Skeletal muscle cell (primary cell): ENCODE measurements at places on chromosomes 1 and 21.

GRCh38 chr1:243422362-243422761, 166.5 kb downstream of the SDCCAG8 start:
- no peak for DNase-seq

DNA sequence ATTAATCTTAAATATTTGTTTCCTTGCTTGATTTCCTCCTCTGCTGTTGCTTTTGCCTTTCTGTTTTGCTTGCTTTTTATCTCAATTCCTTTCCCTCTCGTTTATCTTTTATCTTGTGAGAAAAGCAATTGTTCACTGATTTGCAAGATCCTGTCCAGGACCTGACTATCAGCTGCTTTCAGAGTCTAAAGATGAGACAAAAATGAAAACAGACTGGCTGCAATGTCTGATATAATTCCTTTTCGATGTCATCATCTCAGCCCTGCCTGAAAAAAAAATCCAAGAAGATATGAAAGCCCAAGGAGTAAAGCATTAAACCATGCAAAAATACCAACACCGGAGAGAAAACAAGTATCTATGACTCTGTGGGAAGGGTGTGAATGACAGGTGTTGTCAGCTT, 225.5 kb downstream of the PATJ start:
- DNase-seq, result no peak

GRCh38 chr21:44763050-44763378, 38.6 kb downstream of the UBE2G2 start:
- DNase-seq, result no peak

GRCh38 chr1:207822124-207822601, 70.3 kb downstream of the CD46 start:
- no peak for DNase-seq

DNA sequence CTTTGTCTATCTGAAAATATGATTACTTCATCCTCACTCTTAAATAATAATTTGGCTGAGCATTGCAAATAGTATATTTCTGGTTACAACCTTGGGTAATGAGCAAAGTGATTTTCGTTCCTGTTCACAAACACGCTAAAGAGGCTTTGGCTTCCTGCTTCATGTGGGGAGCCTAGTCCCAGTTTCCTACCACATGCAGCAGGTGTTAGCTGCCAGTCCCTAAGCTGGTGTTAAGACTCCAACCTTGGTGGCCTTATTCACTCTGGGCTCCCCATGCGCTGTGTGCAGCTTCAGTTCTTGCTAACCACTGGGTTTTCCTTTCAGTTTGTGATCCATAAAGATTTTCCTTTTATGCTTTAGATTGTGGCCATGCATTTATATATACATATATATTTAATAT, 56.7 kb upstream of the BARHL2 start:
- no peak for DNase-seq

DNA sequence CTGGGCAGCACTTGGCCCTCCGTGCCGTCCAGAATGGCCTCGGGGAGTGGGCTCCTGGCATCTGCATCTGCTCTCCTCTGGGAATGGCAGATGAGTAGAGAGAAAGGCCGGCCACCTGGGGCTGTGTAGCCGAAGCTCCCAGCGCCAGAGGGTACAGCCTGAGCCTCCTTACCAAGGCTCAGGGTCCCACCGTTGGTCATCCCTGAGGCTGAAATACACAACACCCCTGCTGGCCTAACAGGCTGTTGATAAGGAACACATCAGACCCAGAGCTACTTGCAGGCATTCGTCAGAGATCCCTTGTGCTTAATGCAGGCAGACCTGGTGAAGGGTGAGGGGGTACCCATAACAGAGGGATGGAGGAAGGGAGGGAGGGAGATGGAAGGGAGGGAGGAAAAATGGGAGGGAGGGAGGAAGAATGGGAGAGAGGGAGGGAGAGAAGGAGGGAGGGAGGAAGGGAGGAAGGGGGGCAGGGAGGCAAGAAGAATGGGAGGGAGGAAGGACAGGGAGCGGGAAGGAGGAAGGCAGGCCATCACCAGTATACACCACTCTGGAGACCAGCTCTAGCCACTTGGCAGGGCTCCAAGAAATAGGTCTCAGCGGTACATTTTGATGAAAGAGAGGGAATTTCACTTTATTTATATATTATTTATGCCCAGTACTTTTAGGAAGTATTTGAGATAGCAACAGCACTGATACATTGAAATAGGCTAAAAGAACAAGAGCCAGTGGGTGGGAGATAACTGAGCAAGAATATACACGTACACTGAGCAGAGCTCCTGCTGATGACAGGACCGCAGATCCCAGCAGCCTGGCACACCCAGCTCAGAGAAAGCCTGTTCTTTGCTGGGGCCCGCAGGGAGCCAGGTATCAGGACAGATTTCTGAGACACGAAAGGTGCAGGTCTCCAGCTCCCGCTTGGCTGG, 315.0 kb upstream of the VAMP3 start:
- DNase-seq, result no peak

DNA sequence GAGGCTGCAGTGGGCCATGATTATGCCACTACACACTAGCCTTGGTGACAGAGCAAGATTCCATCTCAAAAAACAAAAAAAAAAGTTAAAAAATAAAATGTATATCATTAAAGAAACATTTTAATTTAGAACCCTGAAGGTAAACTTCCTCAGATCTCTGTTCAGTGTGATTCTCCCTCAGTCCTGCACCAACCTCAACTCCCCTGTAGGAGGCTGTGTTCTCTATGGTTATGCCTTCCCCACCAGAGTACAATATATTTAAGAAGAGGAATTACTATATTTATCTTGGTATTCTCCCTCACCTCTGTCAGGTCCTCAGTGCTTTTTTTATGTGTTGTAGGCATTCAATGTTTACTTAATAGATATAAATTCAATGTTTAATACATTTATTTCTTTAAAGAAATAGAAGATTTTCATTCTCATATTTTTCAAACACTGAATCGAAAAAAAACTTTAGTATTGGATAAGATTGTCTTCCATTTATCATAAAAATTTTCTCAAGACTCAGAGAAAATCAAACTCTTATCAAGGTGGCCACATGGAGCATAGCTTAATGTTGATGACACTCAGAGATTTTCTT, 4.8 kb upstream of the LRRC8B start:
- DNase-seq, result no peak

DNA sequence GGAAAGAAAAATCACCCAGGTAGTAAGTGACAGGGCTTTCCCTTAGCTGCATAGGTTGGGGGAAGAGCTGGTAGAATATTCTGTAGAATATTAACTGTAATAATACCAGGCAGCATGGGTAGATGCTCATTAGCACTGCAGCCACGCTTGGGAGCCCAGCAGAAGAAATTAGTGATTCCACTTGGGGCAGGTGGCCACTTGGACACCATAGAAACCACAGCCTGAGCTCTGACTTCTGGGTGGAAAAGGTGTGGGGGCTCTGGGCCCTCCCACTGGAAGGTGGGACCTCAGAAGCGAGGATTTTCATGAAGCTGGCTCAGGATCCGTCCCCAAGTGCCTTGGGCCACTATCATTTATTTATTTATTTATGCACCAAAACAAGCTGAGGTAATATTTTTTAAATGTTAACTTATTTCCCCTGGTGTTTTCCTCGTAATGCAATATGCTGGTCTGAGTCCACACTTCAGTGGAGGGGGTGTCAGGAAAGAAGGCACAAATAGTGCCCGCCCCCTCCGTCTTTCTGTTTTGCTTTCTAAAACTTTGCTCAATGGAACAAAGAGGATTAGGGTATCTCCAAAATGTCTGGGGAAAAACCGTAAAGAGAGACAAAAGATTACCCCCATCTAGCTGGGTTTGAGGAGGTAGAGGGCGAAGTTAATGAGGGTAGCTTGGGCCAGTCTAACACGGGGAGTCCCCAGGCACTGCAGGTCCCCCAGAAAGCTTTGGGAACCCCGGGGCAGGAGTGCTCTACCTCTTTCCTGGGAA, 75.2 kb upstream of the GADD45A start:
- no peak for DNase-seq
